Progenitor cell of endocrine pancreas (in vitro differentiated cells): ENCODE measurements at places on chromosomes 3 and 15. TPM values are rescaled to one million over a fixed set of nuclear protein-coding genes. Genes with fewer than 3 reads are reported as not detected.

The FBXO45 gene
- total RNA-seq, result 13.0 and 13.1 TPM in 2 replicates

The LIPH gene
- 0.11 and 0.79 TPM in 2 replicates for total RNA-seq

DNA sequence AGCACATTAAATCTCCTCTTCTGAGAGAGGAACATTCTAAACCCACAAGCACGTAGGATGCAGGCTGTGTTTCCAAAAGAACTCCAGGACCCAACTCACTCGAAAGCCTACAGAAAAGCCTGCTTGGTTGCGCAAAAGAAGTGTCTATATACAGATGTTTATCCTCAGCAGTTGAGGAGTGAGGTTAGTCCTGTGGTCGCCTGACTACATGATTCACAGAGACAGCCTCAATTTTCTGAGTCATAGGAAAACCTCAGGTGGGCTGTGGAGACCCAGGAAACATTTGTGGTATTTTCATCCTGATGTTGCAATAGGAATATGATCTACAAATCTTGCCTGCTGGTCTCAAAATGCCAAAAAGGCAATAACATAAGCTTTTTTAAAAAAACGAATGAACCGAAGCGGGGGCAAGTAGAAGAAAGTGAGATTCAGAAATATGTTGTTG lies 183.8 kb upstream of the THRB start:
- peaks cover 3% of the 10 kb centered on the region for H3K4me1 ChIP-seq
- H3K4me3 ChIP-seq, result no peak overlapping the region
- no peak overlapping the region for H3K27ac ChIP-seq
- H3K27me3 ChIP-seq, result peaks cover 6% of the 10 kb centered on the region

DNA sequence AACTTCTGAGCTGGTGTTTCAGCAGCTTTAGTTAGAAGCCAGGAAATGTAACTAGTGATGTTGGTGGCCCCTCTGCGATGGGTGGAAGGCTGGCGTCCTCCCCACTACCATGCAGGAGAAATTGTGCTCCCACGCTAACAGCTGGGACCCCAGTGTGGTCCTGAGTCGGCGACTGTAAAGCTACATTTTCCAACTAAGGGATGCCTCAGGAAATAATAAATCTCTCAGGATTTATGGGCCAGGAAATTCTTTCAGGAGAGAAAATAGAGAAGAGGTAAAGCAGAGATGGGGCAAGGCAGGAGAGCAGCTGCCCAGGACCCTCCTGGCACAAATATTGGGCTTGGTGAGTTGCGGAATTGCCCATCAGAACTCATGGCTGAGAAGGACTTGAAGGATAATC lies 186.9 kb downstream of the OPA1 start:
- no peaks in the 10 kb centered on the region for H3K36me3 ChIP-seq
- no peak overlapping the region for H3K27ac ChIP-seq
- peaks cover 40% of the 10 kb centered on the region for H3K4me1 ChIP-seq
- H3K27me3 ChIP-seq, result peaks cover 13% of the 10 kb centered on the region
- no peak for DNase-seq

DNA sequence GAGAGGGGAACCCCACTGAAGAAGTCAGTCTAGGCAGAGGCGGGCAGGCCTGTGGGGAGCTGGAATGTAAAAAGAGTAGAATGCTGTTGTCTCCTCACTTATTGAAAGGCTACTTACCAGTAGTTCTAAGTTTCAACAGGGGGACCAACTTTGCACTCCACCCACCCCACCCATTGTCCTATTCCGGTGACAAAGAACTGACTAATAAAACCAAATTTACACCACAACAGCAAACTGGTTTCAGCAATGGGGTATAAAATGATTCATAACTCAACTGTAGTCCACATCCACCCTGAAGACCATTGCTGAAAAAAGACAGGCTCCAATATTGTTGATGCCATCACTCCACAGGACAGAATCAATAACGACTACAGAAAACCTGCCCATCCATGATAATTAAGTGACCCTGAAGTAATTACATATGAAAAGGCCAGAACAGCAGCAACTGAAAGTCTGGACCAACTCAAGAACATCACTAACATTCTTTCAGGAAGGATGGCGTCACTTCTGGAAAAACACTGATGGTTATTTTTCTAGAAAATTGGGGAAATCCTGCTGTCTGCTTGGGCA lies 80.2 kb downstream of the ABI3BP start:
- no peak overlapping the region for H3K4me3 ChIP-seq
- H3K36me3 ChIP-seq, result no peaks in the 10 kb centered on the region
- no peak overlapping the region for H3K27ac ChIP-seq
- H3K27me3 ChIP-seq, result no peaks in the 10 kb centered on the region

DNA sequence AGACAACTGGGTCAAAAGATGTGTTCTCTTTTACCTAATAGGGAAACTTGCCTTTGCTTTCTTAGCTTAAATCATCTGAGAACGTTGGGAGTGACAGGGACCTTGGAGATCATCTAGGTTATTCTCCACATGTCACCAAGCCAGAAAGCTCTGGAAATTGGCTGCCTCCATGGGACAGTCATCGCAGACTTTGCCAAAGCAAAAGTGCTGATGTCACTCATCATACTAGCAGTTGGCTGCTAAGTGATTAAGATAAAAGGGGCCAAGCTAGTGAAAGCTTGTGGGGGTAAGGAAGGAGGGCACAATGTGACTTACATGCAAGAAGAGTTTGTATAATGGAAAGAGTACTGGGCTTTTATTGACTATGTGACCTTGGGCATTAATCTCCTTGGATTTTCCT lies 198.0 kb upstream of the PFN2 start:
- no peaks in the 10 kb centered on the region for H3K4me1 ChIP-seq
- H3K27me3 ChIP-seq, result peaks cover 3% of the 10 kb centered on the region
- no peak overlapping the region for H3K4me3 ChIP-seq

DNA sequence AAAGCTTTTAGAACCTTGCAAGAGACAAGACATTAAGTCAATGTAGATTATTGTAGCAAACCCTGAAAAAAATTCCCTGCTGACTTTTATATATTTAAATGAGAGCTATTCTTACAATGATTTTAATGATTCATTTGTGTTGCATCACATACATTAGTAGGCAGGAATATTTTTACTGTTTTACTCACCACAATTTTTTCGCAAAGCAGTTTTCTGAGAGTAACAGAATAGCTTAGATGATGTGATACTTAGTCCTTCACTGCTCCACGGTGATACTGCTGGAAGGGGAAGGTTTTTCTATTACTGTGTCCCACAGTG lies 43.9 kb upstream of the CLRN1 start:
- H3K4me3 ChIP-seq, result no peak overlapping the region
- no peaks in the 10 kb centered on the region for H3K4me1 ChIP-seq
- no peak for DNase-seq
- H3K27ac ChIP-seq, result no peak overlapping the region
- no peaks in the 10 kb centered on the region for H3K27me3 ChIP-seq

DNA sequence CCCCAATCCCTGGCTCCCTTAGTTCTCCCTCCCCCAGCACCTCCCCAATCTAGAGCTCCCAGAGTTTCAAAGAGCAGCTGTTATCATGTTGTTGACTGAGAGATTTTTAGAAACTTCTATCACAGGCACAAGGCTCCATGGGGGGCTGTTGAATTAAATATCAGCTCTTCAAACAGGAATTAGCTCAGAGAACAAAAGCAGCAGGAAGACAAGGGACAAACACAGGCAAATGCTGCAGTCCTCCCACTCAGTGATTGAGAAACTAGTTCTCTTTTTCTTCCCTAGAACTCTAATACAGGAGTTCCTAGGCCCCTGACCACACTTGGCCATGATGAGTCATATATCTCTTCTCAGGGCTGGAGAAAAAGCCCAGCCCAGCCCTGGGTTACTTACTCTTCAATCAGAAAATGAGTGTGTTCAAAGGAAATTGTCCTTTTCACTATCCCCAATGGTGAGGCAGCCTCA lies 262.1 kb downstream of the IGSF11 start:
- H3K4me3 ChIP-seq, result no peak overlapping the region
- no peaks in the 10 kb centered on the region for H3K36me3 ChIP-seq
- H3K4me1 ChIP-seq, result peaks cover 8% of the 10 kb centered on the region
- DNase-seq, result no peak
- peak overlapping the region; percentile 39 for H3K27ac ChIP-seq
